Gastroesophageal sphincter (tissue), 4 donors: ENCODE measurements at places on chromosomes 2 and 18.

DNA sequence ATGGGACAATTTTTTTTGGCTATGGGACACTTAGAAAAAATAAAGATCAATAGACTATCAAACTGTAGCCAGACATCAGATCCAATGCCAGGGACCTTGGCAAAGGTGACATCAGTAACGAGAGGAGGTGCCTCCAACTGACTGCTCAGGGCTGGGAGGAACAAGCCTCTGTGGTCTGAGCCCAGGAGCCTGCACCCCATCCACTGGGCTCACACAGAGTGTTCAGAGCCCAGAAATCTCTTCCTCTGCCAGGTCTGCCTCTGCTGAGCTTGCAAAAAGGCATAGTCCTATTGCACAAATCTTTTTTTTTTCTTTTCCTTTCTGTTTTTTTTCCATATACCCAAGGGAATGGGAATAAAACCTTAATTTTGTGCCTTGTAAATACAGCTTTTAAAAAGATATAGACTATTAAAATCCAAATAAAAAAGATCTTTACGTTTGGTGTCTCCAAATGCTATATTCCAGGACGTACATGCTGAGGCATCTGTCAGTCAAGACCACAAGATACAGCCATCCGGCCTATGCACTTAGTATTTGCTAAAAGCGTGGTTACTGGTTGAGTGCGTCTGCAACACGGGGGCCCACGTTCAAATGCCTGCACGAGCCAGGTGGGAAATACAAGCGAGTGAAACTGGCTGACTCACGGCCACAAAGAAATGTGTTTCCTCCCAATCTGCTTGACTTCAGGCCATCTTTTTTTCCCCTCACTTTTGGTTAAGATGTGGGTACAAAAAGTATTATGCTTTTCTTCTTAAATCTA, 7.8 kb upstream of the ARHGAP25 start:
- no peak for ATAC-seq

- no peak for ATAC-seq
Measured at GRCh38 chr2:153074207-153074606, 355.8 kb downstream of the ARL6IP6 start.

DNA sequence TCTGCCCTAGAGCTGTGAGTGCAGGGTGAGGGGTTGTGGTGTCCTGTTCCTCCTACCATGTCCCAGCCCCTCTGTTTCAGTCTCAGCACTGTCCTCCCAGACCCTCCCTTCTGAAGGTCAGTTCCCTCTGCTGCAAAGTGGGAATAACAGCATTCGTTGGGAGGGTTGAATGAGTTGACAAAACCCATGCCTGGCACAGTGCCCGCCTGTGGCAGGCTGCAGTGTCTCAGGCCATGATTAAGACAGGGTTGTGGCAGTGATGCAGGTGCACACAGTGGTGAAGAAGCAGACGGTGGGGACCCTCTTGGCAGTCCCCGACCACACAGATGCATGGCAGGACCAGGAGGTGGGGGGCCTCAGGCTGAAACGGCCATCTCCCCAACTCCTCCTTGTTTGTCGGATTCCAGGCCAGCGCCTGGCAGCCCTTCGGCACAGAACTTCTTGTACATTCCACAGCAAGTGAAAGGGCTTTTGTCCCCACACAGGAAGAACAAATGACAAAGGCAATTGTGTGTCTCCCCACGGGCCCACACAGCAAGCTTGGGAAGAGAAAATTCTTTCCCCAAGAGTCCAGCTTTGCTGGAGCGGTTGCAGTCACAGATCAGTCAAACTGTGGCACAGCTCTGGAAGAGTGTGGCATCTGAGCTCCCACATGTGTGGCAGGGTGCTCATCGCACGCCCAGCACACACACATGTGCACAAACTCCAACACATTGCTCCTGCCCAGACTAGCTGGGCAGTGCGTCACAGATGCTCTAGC, 92.0 kb upstream of the MSH2 start:
- ATAC-seq, result peak; percentile 47

DNA sequence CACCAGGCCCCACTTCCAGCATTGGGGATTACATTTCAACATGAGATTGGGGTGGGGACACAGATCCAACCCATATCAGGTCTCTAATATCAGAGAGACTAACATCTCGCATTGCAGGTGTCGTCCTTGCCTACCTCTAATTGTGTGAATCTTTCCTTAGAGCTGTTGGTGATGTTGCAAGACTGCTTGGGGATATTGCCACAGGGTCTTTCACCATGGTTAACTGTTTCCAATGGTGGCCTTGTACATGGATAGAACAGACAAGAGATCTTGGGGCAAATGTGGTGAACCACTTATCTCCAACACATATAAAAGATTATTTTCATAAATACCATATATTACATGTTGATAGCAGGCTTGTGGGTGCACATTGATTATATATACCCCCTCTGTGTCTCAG, 270.3 kb upstream of the LINC00305 start:
- no peak for ATAC-seq

DNA sequence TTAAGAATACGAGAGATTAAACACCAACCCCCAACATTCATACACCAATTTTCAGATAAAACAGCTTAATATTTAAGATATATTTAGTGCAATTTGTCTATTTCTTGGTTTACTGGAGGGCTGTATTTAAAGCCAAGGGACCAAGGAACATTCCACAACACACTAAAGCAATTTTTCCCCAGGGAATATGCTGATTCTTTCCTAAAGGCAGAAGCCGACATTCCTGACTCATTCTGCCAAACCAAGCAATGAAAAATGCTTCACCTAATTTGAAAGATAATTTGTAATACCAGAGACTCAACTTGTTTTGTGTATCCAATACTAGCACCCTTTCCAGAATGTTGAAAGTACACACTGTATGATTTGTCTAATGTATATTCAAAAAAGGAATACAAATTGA, 1267.6 kb upstream of the PIK3C3 start:
- no peak for ATAC-seq

DNA sequence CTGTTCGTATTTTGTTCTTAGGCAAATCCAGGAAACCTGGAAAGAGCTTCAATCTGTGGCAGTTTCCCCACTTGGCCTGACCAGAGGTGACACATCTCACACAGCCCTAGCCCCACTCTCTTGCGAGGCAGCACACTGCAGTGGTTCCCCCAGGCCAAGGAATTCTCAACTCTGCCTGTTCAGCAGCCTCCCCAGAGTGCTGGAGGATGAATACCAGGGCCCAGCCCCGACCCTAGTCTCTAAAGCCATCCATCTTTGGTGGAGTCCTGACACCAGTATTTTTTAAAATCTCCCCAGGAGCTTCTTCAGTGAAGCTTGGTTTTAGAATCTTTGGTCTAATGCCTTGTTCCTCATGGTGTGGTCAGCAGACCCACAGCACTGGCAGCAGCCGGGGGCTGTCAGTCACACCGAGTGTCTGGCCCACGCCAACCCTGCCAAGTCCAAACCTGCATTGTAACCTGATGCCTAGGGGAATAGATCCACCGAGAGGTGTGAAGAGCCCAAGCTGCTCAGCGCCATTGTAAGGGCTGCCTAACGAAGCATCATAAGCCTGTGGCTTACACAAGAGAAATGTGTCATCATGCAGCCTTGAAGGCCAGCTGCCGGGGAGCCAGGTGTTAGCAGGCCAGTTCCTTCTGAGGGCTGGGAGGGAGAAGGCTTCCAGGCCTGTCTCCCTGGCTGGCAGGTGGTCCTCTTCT, 428.7 kb upstream of the ID2 start:
- ATAC-seq, result no peak

GRCh38 chr2:21111012-21111411, 12.8 kb upstream of the TDRD15 start:
- ATAC-seq, result no peak

GRCh38 chr18:9697121-9697520, 11.0 kb upstream of the RAB31 start:
- ATAC-seq, result no peak

GRCh38 chr2:3354986-3355385, 22.6 kb downstream of the EIPR1 start:
- ATAC-seq, result no peak

GRCh38 chr2:191748059-191748461, 70.1 kb downstream of the NABP1 start:
- no peak for ATAC-seq

DNA sequence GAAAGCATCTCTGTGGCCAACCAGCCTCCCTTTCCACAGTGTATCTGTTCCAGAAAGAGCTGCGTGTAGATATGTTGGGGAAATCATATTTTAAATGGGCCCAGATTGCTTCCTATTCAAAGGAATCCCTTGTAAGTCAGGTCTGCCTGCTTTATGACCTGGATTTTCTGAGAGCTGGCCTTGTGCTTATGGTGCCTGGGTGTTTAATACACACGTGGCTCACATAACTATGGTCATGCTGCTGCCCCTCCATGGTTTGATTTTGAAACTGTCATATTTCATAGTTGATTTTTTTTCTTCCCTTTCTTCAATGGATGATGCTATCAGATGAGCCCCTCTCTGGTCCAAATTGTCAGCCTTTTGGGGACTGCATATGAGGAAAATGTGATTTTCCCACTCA, 111.5 kb upstream of the CNGA3 start:
- no peak for ATAC-seq

DNA sequence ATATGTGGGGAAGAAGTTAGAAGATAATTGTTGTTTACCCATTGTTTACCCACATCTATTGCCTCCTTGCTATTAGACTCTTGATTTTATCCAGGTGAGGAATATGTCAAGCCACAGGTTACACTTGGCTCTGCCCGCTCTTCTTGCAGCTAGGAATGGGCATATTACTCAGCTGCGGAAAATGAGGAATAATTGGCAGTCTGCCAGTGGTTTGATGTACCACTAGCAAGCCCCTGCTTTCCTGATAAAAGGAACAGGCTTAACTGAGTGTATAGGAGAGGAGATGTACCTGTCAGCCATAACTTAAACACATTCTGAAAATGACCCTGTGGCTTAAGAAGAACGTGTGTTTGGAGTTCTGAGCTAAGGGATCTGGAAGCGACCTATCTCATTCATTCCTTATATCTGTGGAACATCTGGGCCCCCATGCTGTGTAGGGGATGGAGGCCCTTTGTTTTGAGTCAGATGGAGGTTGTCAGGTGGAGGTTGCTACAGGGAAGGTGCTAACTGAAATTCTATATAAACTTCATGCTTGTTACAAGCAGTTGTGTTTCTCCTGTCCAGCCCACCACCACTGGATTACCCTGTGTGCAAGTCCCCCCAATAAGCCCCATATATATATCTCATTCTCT, 4.6 kb upstream of the FMNL2 start:
- no peak for ATAC-seq

DNA sequence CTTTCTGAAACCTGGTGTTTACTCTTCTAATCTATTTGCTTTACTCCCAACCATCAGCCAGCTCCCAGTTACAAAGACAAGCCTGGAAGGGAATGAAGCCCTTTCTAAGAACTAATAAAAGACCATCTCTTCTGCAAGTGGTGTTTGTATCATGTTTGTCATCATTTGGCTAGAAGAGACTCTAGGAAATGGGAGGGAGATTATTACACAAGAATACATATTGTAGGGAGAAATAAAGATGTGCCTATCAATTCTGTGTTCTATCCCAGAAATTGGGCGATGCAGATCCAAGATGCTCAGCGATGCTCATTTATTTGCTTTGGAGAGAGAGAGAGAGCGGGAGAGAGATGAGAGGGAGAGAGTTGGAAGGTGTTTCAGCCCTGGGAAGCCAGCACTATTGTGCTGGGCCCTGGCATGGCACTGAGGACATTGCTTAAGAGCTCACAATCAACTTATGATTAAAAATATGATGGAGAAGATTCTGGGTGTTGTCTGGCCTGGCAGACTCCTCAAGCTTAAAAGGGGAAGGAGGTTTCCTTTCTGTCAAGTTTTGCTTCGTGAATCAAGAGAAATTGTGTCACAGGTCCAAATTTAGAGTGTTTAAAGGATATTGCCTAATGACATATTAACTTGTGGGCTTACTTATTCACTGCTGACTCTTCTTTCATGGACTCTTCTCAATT, 41.8 kb upstream of the AFF3 start:
- ATAC-seq, result peak; percentile 76

GRCh38 chr2:30366199-30366691, 80.8 kb upstream of the LCLAT1 start:
- no peak for ATAC-seq
